ENCODE measurements at places on chromosomes 2 and 18. TPM values are rescaled to one million over a fixed set of nuclear protein-coding genes. Genes with fewer than 3 reads are reported as not detected.

DNA sequence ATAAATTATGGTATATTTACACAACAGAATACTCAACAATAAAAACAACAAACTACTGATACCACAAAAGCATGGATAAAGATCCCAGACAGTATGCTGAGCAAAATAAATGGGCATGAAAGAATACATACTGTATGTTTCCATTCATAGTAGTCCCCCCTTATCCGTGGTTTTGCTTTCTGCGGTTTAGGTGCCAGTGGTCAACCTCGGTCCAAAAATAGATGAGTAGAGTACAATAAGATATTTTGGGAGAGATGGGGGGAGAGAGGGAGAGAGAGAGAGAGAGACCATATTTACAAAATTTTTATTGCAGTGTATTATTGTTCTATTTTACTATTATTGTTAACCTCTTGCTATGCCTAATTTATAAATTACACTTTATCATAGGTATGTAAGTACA is 21.0 kb upstream of the TGFA start:
- DNase-seq, result no peak

DNA sequence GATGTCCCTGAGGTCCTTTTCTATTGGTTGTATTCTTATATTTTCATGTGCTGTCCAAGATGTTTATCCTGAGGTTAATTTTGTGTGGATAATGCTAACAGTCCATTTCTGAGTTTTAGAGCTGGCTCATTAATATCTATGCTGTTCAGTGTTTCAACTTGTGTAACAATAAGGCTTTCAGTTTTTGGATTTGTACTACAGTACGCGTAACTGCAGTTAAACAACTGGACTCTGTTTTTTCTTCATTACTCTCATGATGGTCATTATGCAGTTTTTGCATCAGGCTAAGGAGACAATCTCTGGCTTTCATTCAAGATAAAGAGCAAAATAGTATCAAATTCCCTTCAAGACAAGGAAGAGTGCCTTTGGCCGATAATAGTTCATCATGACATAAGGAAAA is 1364.8 kb downstream of the DPP10 start:
- no peak for DNase-seq

DNA sequence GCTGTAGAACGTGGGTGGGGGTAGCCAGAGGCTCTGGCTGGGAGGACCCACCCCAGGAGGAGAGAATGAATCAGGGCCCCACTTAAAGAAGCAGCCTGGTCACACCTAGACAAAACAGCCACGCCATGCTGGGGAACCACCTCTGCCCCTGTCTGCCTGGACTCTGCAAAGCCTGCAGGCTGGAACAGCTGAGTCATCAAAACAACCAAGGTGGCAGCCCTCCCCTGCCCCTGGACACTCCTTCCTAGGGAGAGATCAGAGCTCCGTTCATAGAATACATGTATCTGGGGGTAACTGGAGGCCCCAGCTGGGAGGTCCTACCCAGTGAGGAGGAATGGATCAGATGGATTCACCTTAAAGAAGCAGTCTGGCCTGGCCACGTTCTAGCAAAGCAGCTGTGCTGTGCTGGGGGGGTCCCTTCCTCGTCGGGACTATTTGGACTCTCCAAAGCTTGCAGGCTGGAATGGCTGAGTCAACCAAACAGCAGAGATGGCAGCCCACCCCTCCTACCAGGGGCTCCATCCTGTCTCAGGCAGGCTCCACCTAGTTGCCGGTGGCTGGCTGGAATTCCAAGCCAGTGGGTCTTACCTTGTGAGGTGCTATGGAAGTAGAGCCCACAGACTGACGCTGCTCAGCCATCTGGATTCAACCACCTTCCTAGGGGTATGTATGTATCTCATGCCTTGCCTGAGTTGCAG is 50.5 kb upstream of the NT5C1B start:
- no peak for DNase-seq

GRCh38 chr2:69469375-69469774 is 32.1 kb upstream of the NFU1 start:
- DNase-seq, result no peak

DNA sequence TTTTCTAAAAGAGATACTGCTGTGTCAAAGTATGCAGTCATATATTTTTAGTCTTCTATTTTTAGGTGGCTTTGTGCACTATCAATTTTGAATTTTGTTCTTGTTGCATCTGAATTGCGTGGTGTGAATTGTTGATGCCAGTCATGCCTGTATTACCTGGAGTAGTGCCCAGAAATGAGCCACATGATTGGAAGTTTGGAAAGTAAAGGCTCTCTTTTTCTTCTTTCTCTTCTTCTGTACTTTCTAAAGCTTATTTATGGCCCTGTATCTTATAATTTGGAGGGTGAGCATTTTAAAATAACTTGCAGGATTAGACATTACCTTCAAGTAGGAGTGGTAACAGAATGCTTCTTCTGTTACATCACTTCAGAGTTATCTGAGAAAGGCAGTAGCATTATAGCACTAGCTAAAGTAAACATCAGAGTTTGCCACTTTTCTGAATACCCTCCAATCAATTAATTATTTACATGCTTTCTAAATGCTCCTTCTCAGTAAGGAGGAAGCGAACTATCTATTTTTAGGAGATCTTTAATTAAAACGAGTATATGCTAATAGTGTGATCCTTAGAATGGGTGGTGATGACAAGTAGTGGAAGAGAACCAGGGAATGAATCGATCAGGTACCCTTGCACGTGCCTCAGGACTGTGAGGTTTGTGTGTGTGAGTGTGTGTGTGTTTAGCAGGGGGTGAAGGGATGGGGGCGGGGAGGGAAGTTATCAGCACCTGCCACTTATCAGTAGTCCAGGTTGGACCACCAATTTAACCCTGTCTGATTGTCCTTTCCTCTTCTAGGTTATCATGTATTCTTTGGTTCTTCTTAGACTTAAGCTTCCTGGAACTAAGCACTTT is 112.5 kb downstream of the MAP3K20 start:
- DNase-seq, result no peak

IL37 gene
- total RNA-seq, result 1.00 TPM

FAM237A gene
- not detected for total RNA-seq

EIF2B4 gene
- 31.6 TPM for total RNA-seq

SLC9A4 gene
- total RNA-seq, result not detected

OTOS gene
- not detected for total RNA-seq

ZNF396 gene
- 1.4 TPM for total RNA-seq

WDR54 gene
- total RNA-seq, result 38.0 TPM
